NCI-H1930 (cell line): ENCODE measurements at places on chromosomes 11 and 22.

DNA sequence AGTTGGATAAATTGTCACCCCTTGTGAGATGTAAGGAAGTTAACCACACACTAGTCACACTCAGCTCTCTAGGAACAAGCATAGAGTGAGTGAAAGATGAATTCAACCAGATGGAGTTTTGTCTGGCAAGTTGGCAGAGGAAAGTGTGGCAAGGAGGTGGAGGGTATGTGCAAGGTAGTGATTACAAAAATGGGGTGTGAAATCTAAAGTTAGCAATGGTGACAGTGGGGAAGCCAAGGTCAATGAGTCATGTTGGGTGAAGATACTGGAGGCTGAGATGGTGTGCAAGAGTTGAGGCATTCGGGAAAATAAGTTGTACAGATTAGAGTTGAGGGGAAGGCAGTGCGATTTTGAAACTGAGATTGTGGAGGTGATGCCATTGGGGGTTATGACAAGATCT is 33.7 kb downstream of the MRGPRX2 start:
- DNase-seq = no peak

GRCh38 chr11:44797886-44798606 is 71.3 kb downstream of the TSPAN18 start:
- no peak for DNase-seq

DNA sequence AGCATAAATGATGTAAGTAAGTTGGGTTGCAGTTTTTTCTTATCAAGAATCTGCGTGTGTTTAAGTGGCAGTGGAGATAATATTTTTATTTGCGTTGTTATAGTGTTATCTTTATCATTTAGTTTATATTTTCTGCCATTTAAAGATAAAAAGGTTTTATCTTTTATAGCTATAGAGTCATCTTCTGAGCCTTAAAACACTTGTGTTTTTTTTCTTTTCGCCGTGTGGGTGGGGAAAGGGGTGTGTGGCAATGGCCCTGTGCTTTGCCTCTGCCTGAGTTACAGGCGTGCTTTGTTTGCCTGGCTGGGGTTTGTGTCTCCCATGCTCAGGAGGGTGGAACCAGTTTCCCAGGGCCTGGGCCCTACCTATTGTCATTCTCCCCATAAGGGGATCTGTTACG is 16.2 kb downstream of the ARHGEF12 start:
- DNase-seq = no peak

DNA sequence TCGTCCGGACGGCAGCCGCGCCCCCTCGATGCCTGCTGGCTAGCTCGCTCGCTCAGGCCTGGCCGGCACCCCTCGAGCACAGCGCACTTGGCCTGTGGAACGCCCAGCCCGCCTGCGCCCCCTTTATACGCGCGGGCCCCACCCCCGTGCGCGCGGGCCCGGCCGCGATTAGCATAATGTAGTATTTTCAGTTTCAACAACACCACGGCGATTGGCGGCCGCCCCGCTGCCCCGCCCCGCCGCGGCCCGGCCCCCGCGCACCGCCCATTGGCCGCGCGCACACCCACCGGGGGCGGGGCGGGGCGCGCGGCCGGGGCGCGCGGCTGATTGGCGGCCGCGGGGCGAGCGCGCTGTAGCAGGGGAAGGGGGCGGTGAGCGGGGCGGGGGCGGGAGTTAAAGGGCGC is at the start of gene CDKN1C:
Gene CDKN1C, minus strand, starts transcription at position 98 of the 404 bp plus-strand sequence. CDS start 319 bp downstream, outside the sequence.
- DNase-seq = peak; percentile 72

DNA sequence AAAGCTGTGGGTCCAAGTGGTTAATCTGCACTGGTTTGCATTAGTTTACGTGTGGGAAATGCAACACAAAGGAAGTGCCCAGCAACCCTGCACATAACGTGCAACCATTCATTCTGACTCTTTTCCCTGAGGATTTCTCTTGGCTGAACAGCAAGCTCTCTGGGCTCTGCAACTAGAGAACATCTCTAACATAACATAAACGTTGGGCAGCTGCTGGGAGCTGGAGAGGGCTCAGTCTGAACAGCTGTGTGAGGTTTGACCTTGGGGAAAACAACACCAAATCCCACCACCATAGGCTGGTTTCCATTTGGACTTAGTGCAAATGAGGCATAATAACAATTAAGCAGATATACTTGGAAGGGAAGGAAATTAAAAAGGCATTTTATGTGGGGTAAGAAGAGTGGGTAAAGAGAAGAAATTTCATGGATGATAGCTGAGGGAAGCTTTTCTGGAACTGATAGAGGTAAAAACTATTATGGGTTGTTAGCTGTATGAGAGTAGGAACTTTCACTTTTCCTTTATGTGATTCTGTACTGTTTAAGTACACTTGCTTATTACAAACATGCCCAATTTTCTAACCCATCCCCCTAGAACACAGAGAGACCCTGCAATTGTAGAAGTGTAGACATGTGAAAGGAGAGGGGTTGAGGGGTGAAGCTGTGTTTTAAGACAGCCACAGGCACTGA is 76.2 kb downstream of the SNX19 start:
- no peak for DNase-seq

DNA sequence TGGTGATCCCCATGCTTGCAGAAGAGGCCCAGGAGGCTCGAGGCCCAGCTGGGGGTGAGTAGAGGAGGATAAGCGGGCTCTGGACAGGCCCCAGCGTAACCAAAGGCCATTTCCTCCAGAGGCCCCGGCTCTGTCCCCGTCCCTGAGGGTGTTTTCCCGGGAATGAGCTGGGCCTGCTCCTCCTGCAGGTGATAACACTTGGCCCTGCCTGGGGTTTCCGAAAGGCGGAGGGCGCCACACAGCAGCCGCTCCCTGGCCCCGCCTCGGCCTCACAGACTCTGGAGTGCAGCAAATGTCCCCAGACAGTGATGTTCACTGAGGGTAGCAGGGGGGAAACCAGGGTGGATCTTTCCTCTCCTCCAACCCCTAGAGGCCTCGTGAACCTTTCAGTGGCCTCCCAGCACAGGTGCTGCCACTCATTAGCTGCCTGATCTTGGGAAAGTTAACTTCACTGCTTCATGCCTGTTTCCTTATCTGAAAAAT is 10.5 kb upstream of the MGAT3 start:
- DNase-seq = no peak
